ENCODE measurements at places on chromosomes 12 and 14.

- no peak for DNase-seq
Observed at GRCh38 chr12:29552994-29553748, 55.7 kb upstream of the OVCH1 start.

- DNase-seq, result no peak
Observed at GRCh38 chr14:25041484-25041883, 8.5 kb downstream of the STXBP6 start.

GRCh38 chr14:26289891-26290486, 307.8 kb downstream of the NOVA1 start:
- no peak for DNase-seq

- DNase-seq, result no peak
Observed at GRCh38 chr14:59595071-59595470, 18.5 kb upstream of the CCDC175 start.

DNA sequence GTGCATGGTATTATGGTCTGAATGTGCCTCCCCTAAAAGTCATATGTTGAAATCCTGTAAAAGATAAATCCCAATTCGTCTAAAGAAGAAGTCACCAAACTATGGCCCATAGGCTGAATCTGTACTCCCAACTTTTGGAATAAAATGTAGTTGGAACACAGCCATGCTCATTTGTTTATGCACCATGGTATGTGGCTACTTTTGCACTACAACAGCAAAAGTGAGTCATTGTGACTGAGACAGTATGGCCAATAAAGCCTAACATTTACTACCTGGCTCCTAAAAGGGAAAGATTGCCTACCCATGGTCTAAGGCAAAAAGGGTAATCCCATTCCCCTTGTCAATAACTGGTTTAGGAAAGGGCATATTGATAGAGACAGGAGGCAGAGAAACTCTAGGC, 101.8 kb downstream of the LRIG3 start:
- DNase-seq, result no peak

DNA sequence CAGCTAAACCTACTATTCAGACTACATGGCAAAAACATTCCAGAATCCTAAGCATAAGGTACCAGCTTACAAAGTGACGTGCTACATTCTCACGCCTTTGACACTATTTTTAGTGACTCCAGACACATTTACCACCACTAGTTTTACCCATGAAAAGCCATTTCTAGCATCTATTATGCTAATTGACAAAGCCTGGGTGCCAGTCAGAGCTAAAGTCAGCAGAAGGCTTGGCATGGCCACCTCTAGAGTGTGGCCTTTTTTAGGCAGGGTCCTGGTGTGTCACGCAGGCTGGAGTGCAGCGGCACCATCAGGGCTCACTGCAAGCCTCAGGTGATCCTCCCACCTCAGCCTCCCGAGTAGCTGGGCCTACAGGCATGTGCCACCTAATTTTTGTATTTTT, 75.7 kb downstream of the NT5DC3 start:
- DNase-seq, result no peak

- no peak for DNase-seq
Observed at GRCh38 chr14:64444140-64444539, 21.2 kb upstream of the AKAP5 start.

- no peak for DNase-seq
Observed at GRCh38 chr12:77387214-77387613, 321.8 kb upstream of the E2F7 start.

GRCh38 chr14:21631084-21631483, 3.7 kb downstream of the OR10G2 start:
- no peak for DNase-seq

- no peak for DNase-seq
Observed at GRCh38 chr14:76490735-76491134, 114.8 kb downstream of the ESRRB start.

- DNase-seq, result no peak
Observed at GRCh38 chr12:89486264-89486663, 38.3 kb downstream of the GALNT4 start.

DNA sequence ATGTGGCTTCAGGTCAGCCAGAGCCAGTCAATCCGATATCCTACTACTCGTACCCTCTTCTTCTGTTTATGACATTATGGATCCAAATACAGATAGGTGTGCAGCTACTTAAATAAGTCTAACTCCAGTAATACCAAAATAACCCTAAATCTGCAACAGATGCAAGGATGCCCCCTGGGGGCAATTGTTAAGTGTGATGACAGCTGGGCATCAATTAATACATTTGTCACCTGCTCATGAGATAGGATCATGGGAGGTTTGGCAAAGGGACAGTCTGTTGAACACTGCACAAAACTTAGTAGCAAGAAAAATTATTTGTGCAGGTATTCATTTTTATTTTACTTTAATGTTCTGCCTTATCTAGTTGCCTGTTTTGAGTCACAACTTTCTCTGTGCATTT, 83.2 kb downstream of the SLC38A6 start:
- DNase-seq, result no peak

DNA sequence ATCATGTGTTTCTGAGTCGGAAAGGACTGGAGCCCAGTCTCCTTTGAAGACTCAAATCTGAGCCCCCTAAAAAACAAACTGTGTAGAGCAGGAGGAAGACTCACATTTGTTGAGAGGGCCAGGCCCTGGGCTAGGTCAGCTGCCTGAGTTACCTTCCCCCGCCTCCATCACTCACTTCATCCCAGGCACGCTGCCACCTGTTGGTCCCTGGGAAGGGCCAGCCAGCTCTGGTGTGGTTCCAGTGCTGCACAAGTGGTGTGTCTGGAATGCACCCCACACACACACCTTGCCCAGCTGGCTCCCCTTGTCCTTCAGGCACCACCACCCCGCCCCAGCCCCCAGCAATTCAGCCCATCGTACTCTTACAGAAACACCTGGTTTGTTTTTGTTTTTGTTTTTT, 9.0 kb downstream of the MVK start:
- no peak for DNase-seq

DNA sequence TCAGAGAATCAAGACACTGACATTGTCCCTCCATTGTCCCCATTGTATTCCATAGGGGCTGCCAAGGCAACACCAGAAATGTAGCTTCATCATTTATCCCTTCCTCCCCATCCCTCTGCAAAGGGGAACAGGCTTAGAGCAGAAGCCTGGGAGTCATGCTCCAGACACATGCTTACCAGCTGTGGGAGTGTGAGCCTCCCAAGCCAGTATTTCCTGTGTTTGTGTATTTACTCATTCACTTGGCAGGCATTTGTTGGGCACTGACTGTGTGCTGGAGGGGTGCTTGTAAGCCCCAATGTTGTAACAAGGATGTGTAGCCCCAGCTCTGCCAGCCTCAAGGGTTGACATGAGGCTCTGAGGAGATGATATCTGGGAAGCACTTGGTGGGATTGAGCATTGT, 46.0 kb upstream of the TCL1A start:
- no peak for DNase-seq

GRCh38 chr12:78085542-78086182, 255.0 kb downstream of the NAV3 start:
- no peak for DNase-seq

DNA sequence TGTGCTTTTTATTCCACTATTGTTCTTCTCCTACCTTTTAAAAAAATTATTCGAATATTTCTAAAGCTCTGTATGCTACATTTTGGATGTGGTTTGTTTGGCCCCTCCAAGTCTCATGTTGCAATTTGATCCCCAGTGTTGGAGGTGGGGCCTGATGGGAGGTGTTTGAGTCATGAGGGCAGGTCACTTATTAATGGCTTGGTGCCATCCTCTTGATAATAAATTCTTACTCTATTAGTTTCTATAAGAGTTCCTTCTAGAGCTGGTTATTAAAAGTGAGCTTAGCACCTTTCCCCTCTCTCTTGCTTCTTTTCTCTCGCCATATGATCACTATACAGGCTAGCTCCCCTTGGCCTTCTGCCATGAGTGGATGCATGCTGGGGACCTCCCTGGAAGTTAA, 445.6 kb upstream of the PDE3A start:
- DNase-seq, result no peak

- no peak for DNase-seq
Observed at GRCh38 chr14:61154641-61155040, 126.5 kb downstream of the TMEM30B start.

GRCh38 chr12:3683670-3684069, 69.2 kb downstream of the CRACR2A start:
- no peak for DNase-seq

DNA sequence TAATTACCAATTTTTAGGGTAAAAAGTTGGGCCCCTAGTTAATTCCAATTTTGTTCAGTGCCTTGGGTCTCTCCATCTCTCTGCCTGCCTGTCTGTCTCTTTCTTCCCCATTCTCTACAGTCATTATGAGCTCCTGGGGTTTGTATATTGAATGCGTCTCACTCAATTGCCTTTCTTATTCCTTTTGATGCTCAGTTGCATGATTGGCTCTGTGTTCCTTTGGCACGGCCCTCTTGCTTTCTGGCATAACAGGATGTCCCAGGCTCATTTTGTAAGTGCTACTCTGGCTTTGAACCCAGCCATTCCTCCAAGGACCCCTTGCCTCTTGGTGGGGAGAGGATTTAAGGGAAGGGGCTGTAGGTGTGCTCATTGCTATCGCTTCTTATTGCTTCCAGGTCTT, 35.6 kb downstream of the ZNF664 start:
- DNase-seq, result no peak

GRCh38 chr14:95292660-95293425, 26.9 kb downstream of the CLMN start:
- no peak for DNase-seq

DNA sequence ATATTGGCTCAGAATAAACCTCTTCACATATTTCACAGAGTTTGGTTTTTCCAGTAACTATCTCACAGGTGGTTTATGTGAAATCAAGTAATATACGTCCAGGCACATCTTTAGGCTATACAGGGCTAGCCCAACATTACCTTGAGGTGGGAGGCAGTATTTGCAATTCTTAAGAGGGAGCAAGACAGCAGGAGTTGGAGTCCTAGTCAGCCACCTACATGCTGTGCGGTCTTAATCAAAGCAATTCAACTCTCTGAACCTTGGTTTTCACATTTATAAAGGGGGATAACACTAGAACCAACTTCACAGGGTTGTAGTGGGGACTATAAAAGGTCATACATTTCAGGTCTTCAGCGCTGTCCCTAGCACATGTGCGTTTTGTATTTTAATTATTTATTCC, 73.5 kb upstream of the FICD start:
- no peak for DNase-seq

GRCh38 chr12:105850103-105850968, 288.4 kb downstream of the NUAK1 start:
- DNase-seq, result no peak

GRCh38 chr12:121009741-121010140, 6.5 kb downstream of the C12orf43 start:
- no peak for DNase-seq

GRCh38 chr12:68915055-68915454, 17.9 kb downstream of the CPM start:
- DNase-seq, result no peak

- no peak for DNase-seq
Observed at GRCh38 chr12:52812749-52813148, 1.2 kb downstream of the KRT4 start.

GRCh38 chr12:5043589-5044419, at the start of gene KCNA5:
Gene KCNA5 (plus strand): TSS chr12:5043879. CDS start chr12:5044148, 269 bp downstream.
- DNase-seq, result no peak

- DNase-seq, result no peak
Observed at GRCh38 chr14:92577321-92577742, 63.8 kb downstream of the RIN3 start.

GRCh38 chr12:82898441-82898840, 211.7 kb downstream of the TMTC2 start:
- no peak for DNase-seq

GRCh38 chr12:5808981-5809380, 136.1 kb downstream of the ANO2 start:
- DNase-seq, result no peak

- DNase-seq, result no peak
Observed at GRCh38 chr12:109943811-109944210, 43.7 kb downstream of the TCHP start.

DNA sequence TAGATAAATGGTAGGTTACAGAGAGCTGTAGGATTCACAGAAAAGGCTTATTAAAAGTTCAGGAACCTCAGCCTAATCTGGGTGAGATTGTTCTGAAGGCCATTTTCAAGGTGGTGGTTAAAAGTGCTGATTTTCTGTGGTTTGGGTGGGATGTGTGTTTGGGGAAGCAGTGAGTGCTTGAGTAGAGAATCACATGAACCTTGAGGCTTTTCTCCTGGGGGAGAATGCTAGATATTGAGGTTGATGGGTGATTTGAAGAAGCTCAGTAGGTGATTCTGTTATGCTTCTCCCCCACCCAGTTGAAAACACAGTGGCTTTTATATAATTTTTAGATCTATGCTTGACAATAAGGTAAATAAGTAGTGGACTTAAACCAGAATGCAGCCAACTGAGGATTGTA, 420.9 kb downstream of the PCNX1 start:
- DNase-seq, result no peak

GRCh38 chr14:69288011-69288771, 28.2 kb downstream of the GALNT16 start:
- no peak for DNase-seq

GRCh38 chr12:120687578-120688289, 785 bp downstream of the MLEC start:
- DNase-seq, result peak; percentile 18

DNA sequence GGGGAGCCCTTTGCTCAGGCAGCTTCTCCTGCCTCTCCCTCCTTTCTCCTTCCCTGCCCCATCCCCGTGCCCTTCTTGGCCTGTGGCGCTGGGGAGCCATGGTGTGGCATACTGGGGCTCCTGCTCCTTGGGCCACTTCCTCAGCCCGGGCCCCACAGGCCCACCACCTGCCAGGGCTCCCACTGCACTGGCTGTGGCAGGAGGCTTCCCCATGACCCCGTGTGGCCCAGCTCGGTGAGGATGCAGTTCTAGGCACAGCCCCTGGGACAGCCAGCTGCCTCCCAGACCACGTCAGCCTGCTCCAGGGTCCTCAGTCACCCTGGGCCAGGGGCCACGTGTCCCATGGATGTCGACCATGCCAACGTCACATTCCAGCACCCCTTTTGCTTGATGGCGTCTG, 13.0 kb upstream of the AMN start:
- DNase-seq, result no peak

DNA sequence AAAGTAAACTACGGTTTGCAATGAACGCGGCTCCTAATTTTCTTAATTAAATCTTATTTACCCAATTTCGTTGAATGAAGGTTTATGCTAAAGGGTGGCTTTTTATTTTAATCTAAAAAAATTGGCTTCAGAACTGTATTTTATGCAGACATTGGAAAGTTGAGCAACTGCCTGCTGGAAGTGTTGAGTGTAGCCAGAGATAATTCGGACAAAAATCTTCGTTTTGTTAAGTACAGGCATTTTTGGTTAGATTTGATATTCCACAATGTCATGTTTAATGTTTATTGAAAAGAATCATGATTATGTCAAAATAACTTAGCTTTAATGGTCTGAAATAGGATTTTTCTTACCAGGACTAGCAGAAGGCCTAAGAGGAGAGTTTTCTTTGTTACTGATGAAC, 875 bp downstream of the IRAK3 start:
- DNase-seq, result no peak

GRCh38 chr12:68559984-68560850, 50.5 kb upstream of the RAP1B start:
- DNase-seq, result no peak
